ENCODE measurements at places on chromosomes 4 and X.

DNA sequence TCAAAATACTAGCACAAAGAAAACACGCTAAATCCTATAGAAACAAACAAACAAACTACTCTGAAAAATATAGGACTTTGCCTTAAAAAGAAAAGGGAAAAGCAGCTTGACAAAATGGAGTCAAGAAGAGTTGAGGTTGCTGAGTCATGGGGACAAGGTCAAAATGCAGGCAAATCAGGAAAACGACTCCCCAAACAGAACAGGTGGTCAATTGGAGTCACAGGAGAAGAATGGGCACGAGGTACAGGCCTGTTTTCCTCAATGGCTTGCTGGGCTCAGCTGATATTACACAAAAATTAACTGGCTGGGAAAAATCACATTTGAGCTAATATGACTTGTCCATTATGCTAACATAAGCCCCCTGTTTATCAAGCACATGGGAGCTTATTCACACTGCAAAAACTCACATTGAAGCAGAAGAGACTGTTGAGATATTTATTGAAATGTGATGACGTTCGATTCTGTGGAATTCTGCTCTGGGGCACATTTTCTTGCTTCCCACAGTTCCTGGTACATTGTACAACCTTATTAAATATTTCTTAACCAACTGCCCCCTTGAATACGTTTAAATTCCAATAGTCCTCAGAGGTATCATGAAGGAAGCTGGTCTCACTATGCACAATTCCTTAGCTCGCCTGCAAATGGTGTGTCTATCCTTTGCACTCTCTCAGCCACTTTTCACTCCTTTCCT is 1622.1 kb downstream of the STIM2 start:
- DNase-seq, result no peak

- DNase-seq, result no peak
Observed at GRCh38 chr4:62806816-62807215, 1602.4 kb downstream of the TECRL start.

GRCh38 chrX:140509468-140510305 is 4.8 kb upstream of the SOX3 start:
- no peak for DNase-seq

- DNase-seq, result no peak
Observed at GRCh38 chrX:53186351-53186750, 38.7 kb downstream of the KDM5C start.

DNA sequence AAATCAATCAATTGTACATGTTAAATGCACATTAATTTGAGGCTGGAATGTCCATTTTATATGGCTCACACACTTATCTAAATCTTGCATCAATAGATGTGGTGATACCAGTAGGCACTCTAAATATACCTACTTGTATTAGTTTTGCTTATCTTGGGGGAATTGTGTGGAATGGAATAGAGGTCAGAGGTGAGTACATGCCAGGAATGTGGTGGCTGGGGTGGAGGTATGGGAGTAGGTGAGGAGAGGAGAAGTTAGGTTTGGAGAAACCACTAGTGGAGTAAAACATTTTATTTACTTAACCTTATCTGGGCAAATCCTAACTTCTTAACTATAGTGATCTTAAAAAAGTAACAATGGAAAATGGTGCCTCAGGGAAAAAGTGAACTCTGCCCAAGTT is 163.1 kb downstream of the ATG4A start:
- no peak for DNase-seq

DNA sequence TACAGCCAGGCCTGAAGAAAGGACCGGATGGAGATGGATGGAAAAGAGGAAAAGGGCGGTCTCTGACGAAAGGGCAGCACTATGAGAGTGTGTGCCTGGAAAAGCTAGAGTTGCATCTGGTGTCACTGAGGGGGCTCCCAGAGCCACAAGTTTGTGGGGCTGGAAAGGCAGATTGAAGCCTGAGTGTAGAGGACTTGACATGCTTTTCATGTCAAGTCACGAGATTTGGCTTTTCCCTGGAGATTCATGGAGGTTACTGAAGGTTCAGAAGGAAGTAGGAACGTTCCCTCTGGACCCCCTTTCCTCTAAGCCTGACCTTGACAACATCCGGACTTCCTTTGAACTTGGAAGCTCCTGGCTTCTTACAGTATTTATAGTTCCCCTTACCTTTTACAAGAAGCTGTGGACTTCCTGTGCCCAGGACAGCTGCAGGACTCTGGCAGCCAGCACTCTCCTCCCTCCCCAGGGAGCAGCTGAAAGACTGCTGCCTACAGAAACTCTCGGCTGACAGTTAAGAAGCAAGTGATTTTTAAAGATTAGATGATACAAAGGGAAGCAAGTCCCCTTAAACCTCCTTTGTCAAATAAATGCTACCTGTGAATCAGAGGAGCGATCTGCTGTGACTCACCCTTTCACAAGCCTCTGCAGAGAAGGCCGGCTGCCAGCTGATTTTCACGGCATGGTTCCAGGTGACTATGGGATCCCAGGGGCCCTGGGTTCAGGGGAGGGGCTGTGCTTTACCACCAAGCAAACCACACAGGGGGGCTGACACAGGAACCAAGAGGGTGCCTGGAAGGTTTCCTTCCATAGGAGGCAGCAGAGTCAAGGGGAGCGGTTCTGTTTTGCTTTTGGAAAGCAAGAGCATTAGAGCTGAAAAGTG is 72.9 kb upstream of the STIM2 start:
- DNase-seq, result no peak

DNA sequence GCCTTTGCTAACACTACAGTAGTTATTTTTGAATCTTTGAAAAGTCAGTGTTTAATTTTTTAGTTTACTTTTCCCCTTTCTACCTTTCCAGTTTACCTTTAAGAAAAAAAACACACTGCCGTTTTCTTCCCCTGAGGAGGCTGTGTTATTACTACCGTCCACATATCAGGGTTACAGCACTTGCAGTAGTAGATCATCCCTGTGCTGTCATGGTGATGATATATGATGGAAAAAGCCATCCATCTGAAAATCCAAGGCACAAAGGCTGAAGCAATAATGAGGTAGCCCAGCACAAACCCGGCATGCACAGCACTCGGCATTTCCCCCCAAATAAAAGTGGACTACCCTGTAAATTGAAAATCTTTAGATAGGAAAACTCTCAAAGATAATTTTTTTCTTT is 258.7 kb downstream of the CXXC4 start:
- no peak for DNase-seq

GRCh38 chr4:78938474-78938867 is 767 bp downstream of the PAQR3 start:
- DNase-seq, result no peak

DNA sequence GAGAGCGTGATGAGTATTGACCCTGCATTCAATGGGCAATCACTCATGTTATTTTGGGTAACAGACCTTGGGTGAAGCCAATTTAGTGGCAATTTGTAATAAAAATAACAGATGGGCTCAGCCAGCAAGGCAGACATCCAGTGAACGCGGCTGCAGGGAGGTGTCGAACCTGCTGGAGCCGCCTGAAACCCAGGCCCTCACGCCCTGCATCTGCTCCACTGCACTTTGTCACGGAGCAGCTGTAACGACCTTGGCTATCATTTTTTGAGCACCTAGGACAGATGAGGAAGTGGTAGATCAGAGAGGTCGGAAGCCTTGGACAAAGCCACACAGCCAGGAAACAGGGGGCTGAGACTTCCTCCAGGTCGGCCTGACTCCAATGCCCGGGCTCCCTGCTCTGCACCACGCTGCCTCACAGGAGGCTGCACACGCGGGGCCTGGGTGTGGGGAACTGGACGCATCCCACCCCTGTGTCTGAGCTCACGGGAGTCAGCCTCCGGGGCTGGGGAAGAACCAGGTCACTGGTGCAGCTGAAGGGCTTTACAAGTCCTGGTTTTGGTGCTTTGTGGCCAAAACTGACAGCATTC is 19.4 kb downstream of the HMX1 start:
- DNase-seq, result no peak

Measured in amygdala (tissue), 56 donors.